ENCODE measurements at places on chromosomes 16 and 17.

DNA sequence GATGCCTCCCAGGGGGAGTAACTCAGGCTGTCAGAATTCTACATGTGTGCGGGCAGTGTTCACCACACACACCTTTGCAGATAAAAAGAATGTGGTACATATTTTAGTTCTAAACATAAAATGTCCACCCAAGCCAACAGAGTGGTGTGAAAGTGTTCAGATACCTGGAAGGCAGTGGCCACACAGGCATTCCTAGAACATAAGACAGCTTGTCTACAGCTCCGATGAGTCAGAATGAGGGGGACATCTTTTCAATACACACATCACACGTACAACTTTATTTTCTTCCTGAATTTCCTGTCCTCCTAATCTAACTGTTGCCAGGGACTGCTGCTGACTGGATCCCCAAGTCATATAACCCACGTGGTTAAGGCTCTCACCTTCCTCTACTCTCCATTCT, 142.3 kb downstream of the ZFHX3 start:
- DNase-seq, result no peak

- DNase-seq, result no peak
Observed at GRCh38 chr17:74618451-74618850, 5.1 kb downstream of the CD300E start.

GRCh38 chr17:20721171-20721570, 141.6 kb downstream of the CDRT15L2 start:
- no peak for DNase-seq

GRCh38 chr16:85330694-85331188, 218.5 kb upstream of the CIBAR2 start:
- DNase-seq, result peak; percentile 72

GRCh38 chr16:89458551-89458950, 31.8 kb downstream of the ANKRD11 start:
- DNase-seq, result no peak

DNA sequence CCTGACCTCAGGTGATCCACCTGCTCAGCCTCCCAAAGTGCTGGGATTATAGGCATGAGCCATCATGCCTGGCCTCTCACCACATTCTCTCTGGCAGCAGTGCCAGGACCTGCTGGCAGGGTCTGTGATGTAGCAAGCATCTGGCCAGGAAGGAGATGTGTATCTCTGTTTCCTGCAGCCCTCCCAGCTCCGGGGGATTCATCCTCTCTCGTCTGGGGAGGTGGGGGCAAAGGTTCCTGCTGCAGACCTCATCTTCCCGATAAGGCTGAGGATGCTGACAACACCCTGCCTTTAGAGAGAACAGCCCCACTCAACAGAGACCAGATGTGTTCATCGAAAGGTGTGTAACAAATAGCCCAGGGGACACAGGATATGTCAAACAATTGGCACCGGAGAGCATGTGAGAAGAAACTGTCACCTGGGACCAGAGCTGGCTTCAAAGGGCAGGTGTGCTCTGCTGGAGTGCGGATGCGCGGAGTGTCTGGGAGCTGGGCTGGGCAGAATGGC, 54.8 kb upstream of the SEC14L1 start:
- DNase-seq, result no peak

DNA sequence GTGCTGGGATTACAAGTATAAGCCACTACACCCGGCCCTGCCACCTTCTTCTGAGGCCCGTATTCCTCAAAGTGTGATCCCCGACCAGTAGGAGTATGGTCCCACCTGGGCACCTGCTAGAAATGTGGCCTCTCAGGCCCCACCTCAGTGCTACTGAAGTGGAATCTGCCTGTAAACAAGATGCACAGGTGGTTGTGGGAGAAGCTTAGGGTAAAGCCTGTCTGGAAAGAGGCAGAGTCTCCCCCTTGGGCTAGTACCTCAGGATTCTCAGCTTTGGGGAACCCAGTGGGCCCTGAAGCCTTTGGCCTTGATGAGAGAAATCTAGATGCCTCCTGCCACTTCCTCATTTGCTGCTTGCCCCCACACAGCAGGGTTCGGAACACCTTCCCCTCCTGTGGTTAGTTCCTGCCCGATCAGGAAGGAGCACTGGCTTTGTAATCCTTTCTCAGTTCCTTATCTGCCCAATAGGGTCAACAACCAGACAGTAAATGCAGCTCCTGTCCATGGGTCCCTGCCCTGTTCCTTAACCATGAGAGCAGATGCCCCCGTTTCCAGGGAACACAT, 25.2 kb downstream of the TK2 start:
- DNase-seq, result no peak

- no peak for DNase-seq
Observed at GRCh38 chr17:37295888-37296287, 79.9 kb upstream of the C17orf78 start.

- no peak for DNase-seq
Observed at GRCh38 chr16:13438064-13438463, 481.9 kb upstream of the ERCC4 start.

GRCh38 chr16:35295856-35296255, 1836.4 kb downstream of the TP53TG3F start:
- DNase-seq, result no peak

DNA sequence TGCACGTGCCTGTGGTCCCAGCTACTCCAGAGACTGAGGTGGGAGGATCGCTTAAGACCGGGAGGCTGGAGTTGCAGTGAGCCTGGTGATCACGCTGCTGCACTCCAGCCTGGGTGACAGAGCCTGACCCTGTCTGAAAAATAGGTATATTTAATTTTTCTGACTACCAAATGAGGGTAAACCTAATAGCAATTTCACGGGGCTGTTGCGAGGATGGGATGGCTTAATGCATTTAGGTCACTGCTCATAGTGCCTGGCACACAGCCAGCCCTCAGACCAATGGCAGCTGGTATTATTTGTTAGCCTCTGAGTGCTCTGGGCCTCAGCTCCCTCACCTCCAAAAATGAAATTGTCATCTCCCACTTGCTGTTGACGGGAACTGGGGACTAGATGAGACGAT, 5.9 kb upstream of the CDIP1 start:
- no peak for DNase-seq

DNA sequence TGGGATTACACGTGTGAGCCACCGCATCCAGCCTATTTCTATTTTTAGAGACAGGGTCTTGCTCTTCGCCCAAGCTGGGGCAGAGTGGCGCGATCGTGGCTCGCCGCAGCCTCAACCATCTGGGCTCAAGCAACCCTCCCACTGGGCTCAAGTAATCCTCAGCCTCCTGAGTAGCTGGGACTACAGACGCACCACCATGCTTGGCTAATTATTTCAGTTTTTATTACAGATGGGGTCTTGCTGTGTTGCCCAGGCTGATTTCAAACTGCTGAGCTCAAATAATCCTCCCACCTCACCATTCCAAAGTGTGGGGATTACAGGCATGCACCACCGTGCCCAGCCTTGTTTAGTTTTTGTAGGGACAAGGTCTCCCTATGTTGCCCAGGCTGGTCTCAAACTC, 53.8 kb downstream of the CCDC57 start:
- DNase-seq, result no peak
